ENCODE measurements at places on chromosomes 1 and 21.
A peak's percentile ranks its signal among the peaks of the same experiment; 100 is the strongest.

DNA sequence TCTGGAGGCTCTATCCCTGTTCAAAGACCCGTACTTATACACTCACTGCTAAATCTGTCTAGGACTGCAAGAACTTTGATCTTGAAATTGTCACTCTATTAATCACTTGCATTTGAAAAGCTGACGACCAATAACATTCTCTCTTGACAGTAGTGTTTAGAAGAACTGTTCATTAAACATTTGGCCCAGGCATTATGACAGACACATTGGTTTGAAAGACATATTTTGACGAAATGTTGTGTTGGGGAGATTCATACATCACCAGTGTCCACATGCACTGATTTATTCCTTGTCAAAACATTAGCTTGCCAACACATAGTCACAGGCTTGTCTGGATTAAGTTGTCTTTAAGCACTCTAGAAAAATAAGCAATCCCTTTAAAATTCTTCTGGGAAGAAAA is 951.3 kb downstream of the ADGRL2 start:
- no peak for DNase-seq

DNA sequence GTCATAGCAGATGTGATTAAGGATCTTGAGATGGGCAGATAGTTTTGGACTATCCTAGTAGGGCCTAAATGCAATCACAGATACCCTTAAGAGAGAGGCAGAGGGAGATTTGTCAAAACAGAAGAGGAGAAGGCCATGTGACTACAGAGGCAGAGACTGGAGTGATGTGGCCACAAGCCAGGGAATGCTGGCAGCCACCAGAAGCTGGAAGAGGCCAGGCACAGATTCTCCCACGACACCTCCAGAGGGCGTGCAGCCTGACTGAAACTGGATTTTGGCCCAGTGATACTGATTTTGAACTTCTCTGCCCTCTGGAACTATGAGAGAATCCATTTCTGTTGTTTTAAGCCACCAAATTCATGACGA is 52.1 kb upstream of the EPS8L3 start:
- no peak for DNase-seq

GRCh38 chr1:19661721-19662228 is 2.9 kb upstream of the HTR6 start:
- peak; percentile 69 for DNase-seq

GRCh38 chr1:27403065-27403726 is 10.8 kb downstream of the GPR3 start:
- peak; percentile 27 for DNase-seq

DNA sequence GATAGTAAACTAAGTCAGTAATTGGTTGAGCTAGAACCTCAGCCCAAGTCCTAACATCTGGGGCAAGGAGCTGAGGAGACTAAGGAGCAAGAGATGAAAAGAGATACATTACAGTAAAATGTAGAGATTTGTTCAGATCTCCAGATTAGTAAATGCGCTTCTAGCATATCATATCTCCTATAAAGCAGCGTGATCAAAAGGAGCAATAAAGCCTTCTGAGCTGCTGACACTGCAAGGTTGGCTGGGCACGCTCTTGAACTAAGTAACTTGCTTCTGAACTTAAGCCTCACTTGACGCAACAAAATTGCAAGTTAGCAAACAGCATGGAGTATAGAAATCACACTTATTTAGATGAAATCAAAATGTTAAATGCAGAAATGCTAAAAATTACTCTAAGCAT is 80.9 kb downstream of the LRRC53 start:
- DNase-seq: no peak
